ENCODE measurements at places on chromosomes 5 and 9.

GRCh38 chr9:133142684-133143622 lies 20.8 kb downstream of the GBGT1 start:
- no peak for DNase-seq

- no peak for DNase-seq
These were observed 565.5 kb upstream of the DMAC1 start for GRCh38 chr9:8365029-8365428.

- no peak for DNase-seq
These were observed 72.3 kb upstream of the SLCO4C1 start for GRCh38 chr5:102368392-102368791.

- DNase-seq: peak; percentile 70
These were observed 47.6 kb downstream of the THBS4 start for GRCh38 chr5:80082731-80083100.

DNA sequence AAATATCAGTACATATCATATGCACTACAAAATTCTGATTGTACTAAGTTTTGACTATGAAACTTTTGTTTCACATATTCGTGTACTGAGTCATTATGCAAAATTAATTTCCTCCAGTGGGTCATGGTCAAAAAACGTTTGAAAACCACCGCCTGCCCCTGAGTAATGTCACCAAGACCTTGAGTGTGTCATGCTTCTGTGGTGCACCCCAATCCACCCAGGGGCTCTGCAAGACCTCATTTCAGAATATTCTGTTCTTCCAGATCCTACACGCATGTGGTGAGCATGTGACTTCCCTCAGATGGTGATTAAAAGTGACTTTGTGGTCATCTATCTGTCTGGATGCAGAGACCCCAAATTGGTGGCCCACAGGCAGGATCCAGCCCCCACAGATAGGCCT lies 31.0 kb downstream of the ABLIM3 start:
- no peak for DNase-seq

DNA sequence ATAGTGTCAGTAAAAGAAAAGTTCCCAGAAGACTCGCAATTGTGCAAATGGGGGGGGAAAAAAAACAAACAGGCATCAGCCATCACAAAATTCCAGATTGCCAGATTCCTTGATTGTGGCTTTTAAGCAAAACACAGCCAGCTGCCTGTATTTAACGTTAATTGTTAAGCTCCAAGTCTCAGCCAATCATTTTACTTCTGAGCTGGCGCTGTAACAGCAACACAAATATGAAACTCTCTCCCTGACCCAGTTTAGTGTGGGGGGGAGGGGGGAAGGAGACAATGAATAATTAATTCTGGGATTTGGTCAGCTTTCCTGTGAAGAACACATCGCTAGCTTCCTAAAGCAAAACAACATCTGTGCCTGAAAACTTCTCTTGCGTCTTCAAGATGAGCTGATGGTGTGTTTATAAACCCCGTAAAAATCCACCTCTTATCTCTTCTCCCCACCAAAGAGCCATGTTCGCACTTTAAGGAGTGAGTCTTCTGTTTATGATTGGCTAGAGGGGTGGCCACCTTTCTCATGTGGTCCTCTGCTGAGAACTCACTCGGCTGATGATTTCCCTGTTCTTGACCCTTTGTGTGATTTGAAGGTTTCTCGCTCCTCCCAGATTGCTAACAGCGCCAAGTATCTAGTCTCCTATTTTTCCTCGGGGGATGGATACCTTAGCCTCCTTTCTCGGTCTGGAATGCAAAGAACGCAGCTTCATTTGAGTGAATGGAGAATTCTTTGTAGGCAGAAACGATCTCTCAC lies 160.2 kb upstream of the DAPK1 start:
- DNase-seq: peak; percentile 76
